ENCODE measurements at places on chromosomes 4 and X.

DNA sequence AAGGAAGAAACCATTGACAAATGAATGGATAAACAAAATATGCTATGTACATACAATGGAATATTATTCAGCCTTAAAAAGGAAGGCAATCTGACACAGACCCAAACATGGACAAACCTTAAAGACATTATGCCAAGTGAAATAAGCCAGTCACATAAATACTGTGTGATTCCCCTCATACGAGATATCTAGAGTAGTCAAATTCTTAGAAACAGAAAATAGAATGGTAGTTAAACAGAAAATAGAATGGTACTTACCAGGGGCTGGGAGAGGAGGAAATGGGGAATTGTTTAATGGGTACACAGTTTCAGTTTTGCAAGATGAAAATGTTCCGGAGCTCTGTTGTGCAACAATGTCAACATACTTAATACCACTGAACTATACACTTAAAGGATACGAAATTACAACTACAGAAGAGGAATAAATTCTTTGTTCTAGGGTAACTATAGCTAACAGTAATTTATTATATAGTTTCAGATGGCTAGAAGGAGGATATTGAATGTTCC is 47.8 kb upstream of the DUSP21 start:
- DNase-seq: no peak

DNA sequence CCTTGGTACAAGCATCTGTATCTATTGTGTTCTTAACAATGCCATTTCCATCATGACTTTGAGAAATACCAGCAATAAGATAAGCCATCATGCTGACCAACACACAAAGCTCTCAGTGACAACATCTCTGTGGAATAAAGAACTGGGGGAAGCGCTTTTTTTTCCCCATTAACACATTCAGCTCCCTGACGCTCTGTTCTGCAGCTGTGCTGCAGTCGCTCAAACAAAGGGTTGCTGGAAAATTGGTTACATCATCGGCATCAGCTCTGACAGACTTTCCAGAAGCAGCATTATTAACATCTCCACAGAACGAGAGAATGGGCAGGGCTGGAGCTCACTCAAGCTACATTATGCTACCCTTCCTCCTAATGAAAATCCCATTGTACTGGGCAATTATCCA is 39.9 kb downstream of the DCX start:
- no peak for DNase-seq

DNA sequence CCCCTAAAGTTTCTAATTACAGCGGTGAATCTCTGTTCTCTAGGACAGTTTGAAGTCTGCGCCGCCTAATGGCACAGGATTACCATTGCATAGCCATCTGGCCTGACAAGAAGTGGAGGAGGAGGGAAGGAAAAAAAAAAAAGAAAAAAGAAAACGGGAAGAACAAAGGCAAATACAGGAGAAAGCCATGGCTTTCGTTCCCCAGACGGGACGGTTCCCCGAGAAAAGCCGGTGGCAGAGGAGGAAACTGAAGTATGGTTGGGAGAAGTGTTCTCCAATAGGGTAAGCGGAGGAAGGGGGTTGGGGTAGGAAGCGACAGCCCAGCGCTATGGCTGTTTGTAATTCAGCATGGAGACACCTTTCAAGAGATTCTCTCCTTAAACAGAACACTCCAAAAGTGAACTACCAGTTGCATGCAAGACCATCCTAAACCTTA is 80.8 kb downstream of the HMGN5 start:
- peak; percentile 47 for DNase-seq

- no peak for DNase-seq
Observed at GRCh38 chr4:57854748-57855147, 744.6 kb upstream of the IGFBP7 start.

DNA sequence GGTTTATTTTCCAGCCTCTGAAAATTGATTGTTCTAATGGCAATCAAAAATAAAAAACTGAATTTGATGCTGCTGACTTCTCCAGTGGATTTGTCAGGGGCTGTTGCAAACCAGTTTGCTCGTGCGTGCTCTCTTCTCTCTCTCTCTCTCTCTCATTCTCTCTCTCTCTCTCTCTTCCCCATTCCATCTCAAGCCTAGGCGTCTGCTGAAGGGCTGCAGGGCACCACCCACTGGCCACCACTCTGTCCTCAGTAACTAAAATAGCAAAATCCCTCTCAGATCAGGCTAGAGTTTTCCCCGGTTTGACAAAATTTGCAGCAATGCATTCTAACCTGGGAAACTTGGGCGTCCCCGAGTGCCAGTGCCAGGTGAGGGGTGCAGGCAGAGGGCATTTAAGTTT is 19.4 kb downstream of the NKX6-1 start:
- no peak for DNase-seq

- DNase-seq: no peak
Observed at GRCh38 chr4:15526924-15527592, 57.4 kb downstream of the CC2D2A start.

GRCh38 chr4:21888195-21888976 is 60.2 kb downstream of the KCNIP4 start:
- no peak for DNase-seq

GRCh38 chrX:21528076-21528475 is 130.1 kb downstream of the KLHL34 start:
- DNase-seq: no peak

DNA sequence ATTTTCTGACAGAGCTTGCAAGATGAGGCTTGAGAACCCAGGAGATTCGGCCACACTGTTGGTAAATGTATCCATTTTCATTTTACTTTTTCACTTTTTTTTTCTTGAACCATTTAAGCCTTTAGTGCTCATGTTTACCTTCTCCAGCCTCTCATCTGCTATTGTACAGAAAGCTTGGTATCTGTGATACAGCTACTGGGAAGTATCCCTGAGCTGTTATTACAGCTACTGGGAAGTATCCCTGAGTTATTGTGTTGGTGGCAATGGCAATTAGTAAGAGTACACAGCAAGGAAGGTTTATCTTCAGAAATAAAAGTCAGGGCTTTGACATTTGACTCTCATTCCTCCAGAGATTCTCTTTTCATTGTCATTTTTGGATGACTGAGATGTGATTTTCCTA is 11.8 kb downstream of the CTSO start:
- DNase-seq: no peak

DNA sequence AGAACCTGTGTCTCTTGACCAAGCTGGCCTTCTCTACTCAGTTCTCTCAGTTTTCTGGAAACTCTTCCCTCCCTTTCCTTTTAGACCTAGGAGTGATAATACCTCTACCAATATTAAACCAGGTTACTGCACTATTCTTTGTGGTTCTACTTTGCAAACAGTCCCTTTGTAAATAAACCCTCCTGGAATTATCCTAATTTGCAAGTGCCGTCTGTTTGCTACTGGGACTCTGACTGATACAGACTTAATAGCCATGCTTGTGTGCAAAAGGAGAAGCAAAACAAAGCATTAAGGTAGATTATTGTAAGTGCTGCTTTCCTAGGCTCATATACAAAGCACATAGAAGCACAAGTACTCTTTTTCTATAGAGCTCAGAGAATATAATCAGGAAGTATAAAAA is 507.0 kb downstream of the INPP4B start:
- DNase-seq: no peak

DNA sequence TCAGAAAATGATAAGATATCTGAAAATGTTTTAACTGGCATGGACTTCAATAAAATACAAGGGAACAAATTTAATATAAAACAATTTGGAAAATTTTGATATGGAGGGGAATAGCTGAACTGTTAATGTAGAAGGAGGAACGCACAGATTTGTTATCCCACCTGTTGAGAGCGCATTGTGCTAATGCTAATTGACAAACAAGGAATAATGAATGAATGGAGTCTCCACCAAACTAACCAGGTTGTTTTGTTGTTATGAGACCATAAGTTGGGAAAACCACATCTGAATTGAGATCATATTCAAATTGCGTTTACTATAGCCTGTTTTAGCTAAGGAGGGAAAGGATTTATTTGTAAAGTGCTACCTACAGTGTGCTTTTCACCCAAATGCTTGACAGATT is 195.6 kb downstream of the ADGRL3 start:
- no peak for DNase-seq

DNA sequence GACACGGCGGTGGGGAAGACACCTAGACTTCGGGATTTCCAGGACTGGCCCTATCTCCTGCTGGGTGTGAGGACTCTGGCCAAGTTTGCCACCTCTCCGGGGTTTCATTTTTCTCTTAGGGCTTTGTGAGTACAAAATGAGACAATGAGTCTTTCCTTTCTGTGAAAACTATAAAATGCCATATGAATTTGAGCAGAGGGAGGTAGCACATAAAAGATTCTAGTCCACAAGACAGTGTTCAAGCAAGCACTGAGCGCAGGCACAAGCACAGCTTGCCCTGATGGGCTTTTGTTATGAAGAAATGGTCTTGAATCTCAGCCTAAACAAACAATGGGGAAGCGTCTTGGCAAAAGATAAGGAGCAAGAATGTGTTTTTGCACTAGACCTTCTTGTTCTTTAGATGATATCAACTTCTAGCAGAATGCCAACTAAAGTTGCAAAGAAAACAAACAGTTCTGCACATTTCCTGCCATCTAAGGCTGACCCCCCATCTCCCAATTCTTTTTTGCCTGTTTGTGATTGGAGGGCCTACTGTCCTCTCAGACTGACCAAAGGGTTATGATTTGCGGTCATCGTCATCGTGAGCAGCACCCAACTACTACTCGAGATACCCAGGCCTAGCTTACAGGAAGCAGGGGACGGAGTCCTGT is 73.0 kb upstream of the ZNF518B start:
- no peak for DNase-seq

DNA sequence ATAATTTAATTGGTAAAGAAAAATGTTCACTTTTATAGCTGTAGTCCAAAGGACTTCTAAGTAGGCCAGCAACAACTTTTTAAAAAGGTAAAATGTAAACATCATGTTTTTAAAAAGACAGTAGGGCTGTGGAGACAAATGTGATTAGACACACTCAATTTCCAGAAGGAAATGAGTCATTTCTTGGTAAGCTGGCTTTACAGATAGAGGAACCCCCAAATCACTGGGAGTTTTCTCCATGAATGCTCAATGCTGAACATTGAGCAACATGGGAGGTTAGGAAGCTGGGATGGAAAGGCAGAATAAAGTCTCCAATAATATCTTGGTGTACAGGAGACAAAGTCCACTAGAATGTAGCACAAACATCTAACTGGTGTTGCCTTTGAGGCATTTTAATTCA is 121.3 kb downstream of the NWD2 start:
- no peak for DNase-seq

- DNase-seq: no peak
Observed at GRCh38 chr4:142351958-142352357, 494.1 kb downstream of the INPP4B start.

DNA sequence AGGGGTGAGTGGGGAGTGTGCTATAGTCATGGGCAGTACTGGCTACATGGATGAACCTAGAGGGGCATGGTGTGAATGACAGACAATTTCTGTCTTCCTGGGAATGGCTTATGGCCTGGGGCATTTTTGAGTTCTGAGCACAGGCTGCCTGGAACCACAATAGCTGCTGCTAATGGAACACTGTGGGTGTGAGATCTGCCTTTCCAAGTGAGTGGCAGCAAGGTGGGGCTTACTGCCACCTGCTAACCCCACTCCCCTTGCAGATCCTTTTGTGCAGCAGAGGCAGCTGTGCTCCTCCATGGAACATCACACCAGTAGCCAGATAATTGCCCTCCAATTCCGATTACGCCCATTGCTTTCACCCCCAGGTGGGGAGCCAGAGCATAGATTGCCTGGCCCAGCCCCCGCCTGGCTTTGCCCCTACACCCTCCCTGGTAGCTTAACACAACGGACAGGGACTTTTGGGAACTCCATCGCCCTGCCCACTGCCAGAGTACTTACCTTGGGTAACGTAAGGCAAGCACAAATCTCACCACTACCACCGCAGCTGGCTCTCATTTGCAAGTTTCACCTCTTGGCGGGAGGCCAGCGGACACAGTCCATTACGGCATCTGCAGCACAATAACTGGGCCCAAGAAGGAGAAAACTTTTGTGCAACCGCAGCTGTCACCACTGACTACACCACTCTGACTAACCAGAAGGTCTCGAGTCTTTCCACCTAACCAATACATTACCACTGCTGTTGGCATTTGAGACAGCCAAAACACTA is 421.2 kb upstream of the NWD2 start:
- DNase-seq: no peak

DNA sequence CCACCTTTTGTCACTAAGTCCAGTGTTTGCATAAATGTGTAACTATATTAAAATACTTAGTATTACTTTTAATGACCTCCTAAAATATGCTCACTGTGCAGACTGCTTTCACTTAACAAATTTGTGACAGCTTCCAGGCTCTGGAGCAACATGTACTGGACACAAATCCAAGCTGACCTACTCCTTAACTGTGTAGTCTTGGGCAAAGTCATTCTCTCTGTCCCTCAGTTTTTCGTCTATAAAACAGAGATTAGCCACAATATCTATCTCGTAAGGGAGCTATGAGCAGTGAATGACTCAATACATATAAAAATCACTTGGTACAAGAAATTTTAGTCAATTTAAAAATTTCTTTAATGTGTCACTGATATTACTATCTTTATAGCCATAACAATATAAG is 20.4 kb upstream of the RAB40A start:
- DNase-seq: no peak

DNA sequence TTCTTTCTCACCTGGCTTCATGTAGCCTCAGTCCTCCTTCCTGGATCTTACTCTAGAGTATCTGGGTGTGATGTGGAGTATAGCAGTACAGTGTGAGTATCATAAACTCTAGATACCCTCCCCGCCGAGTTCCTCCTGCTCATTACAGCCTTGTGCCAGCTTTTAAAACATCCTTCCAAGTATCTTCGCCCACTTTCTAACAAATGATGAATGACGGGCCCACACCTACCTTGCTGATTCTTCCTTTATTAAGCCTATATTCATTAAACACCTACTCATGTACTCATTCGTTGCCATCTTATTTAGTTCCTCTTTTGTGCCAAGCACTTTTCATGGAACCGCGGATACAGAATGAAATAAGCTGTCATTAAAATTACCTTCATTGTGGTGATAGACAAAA is 1585.3 kb upstream of the TENM3 start:
- no peak for DNase-seq

DNA sequence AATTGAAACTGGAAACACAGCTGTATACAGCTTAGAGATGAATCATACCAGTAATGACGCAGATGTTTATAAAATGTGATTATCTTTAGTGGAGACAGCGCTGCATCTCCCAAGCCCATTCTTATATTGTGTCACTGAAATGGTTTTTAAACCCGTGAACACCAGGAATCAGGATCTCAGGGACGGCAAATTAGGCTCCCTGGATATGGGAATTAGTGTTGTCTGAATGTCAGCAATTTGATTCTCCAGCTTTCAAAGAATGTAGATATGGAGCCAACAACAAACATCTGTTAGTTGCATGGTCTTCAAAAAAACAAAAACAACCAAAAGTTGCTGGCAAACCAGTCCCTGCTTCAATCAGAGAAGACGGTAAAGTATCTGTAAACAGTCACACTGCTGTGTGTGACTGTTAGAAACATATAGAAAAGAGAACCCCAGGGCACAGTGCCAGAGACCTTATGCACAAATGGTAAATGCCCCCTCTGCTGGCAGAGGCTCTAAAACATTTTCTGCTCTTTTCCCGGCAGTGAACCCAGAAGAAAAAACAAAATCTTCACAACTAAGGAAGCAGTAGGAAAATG is 351.9 kb upstream of the FTHL17 start:
- peak; percentile 8 for DNase-seq

Measured in nephron progenitor cell (in vitro differentiated cells).